Activated naive CD4-positive, alpha-beta T cell treated with anti-CD3 and anti-CD28 coated beads, Interleukin-2, amount 10 ng/mL, durations not matched to agents 7 days and 5 days (primary cell): ENCODE measurements at places on chromosomes 7 and 10.

DNA sequence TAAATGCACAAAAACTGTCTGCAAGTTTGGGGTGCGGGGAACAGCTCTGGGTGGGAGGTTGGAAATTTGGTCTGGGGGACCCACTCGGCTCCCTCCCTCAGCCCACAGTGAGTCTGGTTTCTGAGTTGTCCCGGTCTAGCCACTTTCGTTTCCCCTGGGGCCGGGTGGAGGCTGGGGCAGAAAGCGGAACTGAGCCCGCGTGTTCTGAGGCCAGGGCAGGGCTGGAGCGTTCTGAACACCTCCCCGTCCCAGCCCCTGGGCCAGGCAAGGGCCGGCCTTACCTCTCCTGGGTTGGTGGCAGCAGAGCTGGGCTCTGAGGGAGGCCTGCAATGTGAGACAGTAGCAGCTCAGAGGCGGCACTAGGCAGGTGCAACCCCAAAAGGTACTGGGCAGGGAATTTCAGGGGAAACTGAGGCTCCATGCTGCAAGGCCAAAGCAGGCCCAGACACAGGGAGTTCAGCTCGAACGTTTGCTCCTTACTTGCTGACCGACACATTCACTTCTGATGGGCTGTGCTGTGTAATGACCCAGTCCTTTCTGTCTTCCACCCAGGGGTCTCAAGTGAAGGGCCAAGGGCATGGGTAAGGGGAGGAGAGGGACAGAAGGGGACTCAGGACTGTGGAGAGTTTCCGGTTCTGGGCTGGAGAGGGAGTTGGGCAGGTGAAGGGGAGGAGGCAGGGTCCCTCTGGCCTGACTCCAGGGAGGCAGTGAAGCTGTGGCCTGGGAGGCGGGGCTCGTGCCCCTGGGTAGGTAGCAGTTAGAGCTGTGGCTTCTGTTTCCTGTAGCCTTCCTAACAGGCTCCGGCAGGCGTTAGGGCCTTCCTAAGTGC lies 3.0 kb downstream of the IRF5 start:
- peak; percentile 39 for DNase-seq

DNA sequence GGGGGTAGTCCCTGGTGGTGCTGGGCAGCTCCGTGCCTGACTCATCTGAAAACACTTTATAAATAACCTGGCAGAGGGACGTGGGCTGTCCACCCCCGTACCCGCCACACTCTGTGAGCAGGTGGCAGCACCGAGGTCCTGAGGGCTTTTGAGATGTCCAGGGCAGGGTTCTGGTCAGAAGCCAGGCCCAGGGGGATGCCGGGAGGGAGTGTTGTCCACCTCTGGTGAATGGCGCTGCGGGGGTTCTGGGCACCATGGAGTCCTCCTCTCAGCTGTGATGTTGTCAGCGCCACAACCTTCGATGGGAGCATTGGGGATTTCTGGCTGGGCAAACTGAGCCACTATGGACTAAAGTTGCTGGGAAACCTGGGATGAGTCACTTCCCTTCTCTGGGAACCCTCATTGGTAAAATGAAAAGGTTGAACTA lies 27.4 kb upstream of the GOLGA7B start:
- no peak for DNase-seq

- DNase-seq = no peak
These were observed 123.5 kb upstream of the NPVF start for GRCh38 chr7:25351761-25352160.

DNA sequence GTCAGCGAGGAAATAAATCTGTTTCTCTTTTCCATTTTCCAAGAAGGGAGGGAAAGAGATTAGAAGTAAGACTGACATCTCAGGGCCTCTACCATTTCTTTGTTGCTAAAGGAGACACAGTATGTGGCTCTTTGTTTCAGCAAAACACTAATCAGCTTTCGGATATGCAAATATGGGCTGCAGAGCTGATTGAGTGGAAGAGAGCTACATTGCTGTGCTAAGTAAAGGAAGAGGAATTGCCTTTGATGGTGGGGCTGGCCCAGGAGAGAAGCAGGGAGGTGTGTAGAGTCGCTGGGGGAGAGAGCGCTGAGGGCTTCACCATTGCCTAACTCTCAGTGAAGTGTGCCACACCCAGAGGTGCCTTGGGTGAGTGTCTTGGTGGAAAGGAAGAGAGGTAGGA lies 284.8 kb downstream of the SDK1 start:
- no peak for DNase-seq

DNA sequence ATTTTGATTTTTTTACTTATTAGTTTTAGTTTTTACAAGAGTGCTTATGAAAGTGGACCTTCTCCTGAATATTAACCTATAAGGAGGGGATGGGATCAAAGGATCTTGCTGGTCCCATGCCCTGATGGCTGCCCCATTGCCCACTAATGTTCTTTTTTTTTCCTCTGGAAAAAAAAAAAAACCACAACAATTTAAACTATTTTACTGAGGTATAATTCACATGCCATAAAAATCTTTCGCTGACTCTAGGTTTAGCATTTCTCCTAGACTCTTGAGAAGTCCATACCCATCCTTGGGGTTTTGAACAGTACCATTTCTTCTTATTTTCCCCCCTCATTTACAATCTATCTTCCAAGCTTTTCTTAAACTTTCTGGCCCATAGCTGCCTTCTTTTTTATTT lies 481.8 kb downstream of the TFEC start:
- DNase-seq = no peak

DNA sequence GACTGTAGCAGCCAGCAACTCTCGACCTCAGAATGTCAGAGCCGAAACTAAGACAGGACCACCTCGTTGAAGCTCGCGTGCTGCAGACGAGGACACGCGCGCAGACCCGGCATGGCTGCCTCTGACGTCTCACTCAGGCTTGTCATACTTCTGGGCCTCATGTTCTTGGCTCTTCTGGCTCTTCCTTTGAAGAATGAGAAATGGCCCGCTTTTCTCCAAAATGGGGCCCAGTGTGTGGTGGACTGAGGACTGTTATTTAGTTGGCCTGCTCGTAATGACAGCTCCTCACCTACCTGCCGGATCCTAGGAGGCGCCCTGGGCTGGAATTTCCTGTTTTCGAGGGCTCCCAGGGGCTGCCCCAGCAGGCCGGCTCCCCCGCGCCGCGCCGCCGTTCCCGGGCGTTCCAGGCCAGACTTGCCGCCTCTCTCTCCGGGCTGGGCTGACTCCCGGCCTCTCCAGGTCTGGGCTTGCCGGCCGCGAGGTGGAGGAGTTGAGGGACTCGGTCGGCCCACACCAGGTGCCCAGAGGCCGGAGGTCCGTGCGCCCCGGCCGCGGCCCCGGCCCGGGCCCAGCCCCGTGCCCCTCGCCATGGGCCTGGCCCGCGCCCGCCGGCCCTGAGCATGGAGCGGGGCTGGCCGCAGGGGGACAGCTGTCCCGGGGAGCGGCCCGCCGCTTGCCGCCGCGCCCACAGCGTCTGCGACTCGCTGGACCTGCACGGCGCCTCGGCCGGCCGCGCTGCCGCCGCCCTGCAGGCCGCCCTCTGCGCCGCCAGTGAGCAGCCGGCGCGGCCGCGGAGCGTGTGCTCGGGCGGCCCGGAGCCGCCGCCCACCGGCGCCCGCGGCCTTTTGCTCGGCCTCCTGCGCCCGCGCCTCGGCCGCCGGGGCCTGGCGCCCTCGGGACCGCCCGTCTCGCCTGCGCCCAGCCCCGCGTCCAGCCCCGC lies 28.1 kb downstream of the AGAP3 start:
- no peak for DNase-seq

DNA sequence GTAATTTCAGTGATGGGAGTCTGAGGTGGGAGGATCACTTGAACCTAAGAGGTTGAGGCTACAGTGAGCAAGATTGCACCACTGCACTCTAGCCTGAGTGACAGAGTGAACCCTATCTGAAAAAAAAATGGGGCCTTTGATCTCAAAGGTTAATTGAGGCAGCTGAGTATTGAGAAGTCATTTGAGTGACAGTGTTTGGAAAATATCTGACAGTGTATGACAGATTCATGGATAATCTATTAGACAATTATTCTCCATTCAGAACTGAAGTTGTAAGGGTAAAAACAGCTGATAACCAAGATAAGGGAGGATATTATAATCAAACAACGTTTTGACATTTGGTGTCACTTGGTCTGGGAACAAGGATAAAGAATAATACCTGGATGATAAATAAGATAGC lies 50.9 kb upstream of the CD36 start:
- no peak for DNase-seq

GRCh38 chr7:80565554-80565953 lies 53.7 kb upstream of the GNAT3 start:
- no peak for DNase-seq

GRCh38 chr10:24488631-24489030 lies 235.1 kb downstream of the ARHGAP21 start:
- no peak for DNase-seq

DNA sequence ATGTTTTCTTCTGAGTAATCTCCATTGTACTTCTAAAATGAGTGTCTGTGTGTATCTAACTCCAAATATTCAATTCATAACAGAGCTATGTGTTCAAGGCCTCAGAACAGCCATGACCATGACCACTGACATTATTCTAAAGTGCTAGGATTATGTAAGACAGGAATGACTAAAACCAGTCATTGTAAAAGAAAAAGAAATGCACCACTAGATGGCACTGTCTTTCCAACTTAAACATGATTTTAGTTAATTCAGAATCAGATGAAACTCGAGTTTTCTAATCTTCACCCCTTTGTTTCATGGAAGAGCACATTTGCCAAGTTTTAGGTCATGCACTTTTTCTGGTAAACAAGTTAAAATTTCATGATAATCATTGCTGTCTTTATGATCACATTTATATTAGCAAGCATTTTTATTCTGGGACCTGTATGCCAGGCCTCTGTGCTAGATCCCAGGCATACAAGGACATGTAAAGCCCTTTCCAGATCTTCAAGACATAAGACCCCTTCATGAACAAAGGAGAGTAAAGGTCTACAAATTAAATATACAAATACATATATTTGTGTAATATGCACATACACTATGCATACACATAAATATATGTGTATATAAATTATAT lies 26.1 kb upstream of the RSU1 start:
- DNase-seq = no peak

DNA sequence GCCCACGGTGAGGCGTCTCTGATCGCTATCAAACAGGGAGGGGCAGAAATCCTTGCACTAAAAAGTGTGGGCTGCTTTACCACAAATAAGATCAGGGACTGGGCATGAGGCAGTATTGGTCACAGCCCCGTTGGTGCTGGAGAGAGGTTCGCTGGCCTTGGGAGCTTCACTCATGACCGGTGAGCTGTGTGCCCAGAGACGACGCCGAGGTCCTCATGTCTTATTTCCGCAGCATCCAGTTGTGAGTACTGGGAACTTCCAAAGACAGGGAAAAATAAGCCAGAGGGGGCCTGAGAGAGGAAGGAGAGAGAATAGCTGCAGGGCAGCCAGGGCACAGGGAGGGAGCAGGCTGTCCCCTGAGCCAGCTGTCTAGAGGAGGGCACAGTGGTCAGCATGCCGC lies 154.2 kb upstream of the PRKCQ start:
- DNase-seq = no peak

DNA sequence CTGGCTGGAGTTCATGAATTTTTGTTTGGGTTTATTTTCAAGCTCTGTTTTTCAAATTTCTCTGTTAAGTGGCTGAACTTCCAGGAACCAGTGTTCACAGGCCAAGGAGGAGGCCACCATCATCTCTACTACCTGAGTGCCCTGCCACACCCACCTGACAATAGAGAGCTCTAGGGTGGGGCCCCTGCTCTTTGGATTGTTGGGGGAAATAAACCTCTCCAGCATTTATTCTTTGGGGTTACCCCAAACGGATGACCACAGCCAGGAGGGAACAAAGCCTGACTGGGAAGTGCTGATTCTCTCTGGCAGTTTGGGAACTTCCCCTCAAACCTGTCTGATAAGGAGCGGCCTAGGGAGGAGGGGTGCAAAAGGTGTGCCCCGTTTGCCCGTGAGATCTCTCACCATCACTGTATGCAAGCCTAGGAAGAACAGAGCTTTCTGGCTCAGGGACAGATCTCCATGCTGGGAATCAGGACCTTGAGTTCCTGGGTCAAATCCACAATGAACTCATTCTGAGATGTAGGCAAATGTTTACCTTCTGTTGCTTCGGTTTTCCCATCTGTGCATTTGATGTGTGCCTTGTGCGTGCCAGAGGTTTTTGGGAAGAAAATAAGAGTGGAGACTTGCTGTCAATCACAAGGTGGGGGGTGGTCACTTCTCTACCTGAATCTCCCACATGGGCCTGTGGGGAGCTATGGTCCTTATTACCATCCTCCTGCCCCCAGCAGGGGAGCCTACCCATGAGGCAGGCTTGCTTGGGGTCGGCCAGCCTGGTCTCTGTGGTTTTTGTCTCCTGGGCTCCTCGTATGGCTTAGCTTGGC lies 27.7 kb upstream of the PDCD4 start:
- no peak for DNase-seq

DNA sequence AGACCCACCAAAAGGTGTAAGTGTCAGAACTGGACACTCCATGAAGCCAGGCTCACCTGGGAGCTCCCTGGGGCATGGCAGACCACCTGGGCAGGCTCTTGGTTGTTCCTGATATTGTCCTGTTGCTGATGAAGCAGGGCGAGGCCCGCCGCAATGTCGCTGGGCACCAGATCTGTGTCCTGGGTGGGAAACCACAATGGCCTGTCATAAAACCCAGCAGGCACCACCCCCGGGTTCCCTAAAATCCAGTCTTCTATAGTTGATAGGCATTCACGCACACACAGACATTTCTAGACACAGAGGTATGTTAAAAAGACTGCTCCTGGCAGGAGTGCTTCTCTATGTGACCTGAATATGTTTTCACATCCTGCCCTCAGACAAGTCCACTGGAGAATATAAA lies 15.0 kb downstream of the DAGLB start:
- DNase-seq = no peak

DNA sequence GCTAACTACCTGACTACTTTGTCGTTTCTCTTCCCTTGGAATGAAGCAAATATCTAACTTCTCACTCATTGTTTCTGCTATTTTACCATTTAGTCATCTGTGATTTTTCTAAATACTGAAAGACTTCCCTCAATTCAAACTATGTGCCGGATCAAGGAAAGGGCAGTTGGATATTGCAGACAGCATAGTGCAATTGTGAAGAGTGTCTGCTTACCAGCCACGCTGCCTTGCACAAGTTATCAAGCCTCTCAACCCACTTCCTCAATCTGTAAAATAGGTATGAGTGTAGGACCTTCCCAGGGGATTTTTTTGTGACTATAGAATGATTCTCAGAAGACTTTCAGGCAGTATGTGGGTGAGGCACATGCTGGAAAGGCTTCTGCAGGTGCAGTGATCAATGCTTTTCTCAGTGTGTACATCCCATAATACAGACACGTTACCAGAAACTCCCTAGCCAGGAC lies 54.3 kb downstream of the EGFR start:
- no peak for DNase-seq

DNA sequence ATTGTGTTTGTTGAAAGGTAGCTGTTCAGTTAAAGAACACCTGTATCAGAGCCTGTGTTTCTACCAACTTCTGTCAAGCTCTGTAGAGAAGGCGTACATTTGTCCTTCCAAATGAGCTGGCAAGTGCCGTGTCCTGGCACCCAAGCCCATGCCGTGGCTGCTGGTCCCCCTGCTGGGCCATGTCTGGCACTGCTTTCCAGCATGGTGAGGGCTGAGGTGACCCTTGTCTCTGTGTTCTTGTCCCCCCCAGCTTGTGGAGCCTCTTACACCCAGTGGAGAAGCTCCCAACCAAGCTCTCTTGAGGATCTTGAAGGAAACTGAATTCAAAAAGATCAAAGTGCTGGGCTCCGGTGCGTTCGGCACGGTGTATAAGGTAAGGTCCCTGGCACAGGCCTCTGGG lies 154.9 kb downstream of the EGFR start:
- no peak for DNase-seq
